ENCODE measurements at places on chromosomes 7 and 10.

DNA sequence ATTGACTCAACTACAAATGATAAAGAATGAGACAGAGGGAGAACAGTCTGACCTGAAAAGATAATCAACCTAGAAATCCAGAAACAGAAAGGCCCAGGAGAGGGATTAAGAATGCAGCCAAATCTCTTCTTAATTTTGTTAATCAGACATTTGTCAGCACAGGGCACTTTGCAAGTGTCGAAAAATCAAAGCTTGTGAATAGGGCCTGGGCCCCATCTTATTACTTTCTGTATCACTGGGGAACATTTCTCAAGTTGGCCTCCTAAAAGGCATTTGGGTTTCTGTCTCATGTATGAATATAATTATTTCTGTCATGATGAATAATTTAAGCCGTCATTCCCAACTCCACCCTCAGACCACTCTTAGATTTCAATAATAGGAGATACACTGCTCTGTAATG is 308.4 kb upstream of the PRKCQ start:
- DNase-seq = no peak

DNA sequence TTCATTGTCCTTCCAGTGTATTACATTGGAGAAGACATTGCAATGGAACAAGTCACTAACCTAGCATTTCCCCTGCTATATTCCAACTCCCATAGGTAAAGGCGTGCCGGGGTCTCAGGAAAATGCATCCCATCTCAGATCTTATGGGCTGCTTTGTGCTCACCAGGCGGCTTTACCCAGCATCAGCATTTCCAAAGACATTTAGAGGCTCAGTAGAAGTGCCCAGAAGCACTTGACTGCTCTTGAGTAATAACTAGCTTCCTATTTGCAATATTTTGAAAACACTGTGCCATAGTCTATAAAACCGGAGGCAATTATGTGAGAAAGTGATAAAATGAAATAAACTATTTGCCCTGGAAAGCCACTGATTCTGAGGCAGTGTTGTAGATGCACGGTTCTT is 415.0 kb upstream of the NPVF start:
- DNase-seq = no peak

- DNase-seq = no peak
Measured at GRCh38 chr10:48511066-48511874, 93.6 kb downstream of the ARHGAP22 start.

GRCh38 chr7:97013134-97013844 is 7.9 kb downstream of the DLX6 start:
- no peak for DNase-seq

DNA sequence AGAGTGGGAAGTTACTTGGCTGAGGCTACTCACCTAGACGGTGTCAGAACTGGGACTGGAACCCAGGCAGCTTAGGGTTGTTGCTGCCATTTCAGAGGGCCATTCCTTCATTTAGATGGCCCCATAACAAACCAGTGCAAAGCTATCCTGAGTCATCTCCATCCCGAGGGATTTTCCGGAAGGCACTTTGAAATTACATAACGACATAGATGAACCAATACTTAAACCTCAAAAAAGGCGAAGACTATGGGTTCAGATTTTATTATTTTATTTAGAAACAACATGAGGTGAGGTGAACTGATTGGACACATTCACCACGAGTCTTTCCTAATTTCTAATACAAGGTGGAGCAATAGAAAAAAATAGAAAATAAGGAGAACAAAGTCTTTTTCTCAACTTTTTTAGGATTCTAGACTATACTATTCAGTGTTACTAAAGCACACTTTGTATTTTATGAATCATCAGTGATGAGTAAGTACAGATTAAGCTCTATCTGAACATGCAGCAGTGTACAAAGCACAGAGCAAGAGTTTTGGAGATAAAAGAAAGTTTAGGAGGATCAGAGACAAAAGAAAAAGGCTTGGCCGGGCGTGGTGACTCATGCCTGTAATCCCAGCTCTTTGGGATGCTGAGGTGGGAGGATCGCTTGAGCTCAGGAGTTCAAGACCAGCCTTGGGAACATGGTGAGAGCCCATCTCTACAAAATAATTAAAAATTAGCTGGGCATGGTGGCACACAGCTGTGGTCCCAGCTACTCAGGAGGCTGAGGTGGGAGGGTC is 79.5 kb upstream of the SVIL start:
- no peak for DNase-seq

DNA sequence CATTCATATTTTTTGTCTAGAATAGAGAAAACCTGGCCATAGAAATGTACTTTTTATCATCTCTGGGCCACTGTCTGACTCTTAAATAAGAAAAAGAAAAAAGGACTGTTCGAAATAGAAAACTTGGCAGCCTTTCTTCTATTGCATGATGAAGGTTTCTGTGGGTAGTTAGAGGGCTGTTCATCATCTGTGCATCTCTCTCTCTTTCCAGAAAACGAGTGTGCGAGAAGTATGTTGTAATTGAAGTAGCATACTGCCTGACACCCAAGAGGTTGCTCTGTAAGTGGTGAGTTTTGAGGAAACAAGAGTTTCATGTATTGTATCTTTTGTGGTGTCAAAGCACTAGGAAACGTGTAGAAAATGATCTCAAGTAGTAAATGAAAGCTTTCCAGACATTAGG is 343.2 kb upstream of the TMEM229A start:
- no peak for DNase-seq

Measured in activated naive CD4-positive, alpha-beta T cell treated with anti-CD3 and anti-CD28 coated beads, Interleukin-2, amount 10 ng/mL, durations not matched to agents 7 days and 5 days (primary cell).